DMS53 (cell line): ENCODE measurements at places on chromosomes 4 and X.

GRCh38 chr4:134787315-134787714 is 585.7 kb upstream of the PABPC4L start:
- peak; percentile 30 for DNase-seq

DNA sequence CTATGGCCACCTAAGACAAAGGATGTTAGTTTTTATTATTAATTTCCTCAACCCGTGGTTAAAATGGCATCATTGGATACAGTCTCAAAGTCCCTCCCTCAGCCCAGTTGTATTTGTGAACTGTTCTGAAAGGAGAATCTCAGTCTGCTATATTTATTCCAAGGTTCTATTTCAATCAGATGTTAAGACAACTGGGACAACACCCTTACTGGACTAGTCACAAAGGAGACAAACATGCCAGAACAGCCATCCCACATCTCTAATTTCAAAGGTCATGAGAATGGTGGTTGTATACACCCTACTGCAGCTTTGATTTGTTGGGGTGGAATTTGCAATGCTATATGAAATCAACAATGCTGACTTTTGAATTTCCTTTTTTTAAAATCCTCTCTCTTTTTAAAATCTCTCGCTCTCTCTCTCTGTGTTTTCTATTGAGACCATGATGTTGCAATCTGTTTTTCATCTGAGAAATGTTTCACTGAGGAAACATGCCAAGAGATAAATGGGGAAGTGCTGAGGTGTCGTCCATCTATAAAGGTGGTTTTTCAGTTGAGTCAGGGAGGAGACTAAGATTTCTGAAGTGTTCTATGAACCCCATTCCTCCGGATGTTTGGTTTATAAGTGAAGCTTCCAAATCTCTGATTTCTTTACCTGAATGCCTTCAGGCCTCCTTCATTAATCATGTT is 201.5 kb upstream of the GATB start:
- DNase-seq, result no peak

DNA sequence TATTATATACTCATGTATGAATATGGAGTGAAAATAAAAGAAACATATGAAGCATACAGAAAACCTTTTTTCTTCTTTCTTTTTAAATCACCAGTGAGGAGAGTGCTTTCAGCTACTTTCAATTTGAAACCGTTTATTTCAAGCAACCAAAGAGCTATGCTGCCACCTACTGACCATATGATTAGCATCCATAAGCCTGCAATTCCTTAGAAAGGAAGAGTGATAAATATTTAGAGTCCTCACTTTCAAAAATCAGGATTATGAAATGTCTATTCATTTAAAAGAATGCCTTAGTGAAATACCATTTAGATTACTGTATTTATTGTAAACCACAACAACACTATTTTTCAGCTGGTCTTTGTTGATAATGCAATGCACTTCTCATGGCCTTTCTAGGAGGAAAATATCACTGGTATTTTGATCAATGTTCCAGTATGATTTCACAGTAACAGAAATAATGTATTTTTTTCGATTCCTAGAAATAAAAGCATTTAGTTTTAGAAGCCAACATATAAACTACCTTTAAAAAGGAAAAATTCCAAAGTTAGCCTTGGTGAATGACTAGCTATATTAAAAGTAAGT is 667.6 kb downstream of the PCDH18 start:
- peak; percentile 79 for DNase-seq

- no peak for DNase-seq
These were observed 30.7 kb downstream of the CDKL2 start for GRCh38 chr4:75599647-75600046.

- DNase-seq, result peak; percentile 64
These were observed 194.6 kb upstream of the FTHL17 start for GRCh38 chrX:31266203-31267076.

GRCh38 chr4:23876418-23877089 is 13.3 kb downstream of the PPARGC1A start:
- DNase-seq, result peak; percentile 11

GRCh38 chrX:150573702-150574101 is 5.3 kb downstream of the MTM1 start:
- no peak for DNase-seq

- DNase-seq, result peak; percentile 21
These were observed 86.3 kb downstream of the GPRIN3 start for GRCh38 chr4:89221167-89221867.

DNA sequence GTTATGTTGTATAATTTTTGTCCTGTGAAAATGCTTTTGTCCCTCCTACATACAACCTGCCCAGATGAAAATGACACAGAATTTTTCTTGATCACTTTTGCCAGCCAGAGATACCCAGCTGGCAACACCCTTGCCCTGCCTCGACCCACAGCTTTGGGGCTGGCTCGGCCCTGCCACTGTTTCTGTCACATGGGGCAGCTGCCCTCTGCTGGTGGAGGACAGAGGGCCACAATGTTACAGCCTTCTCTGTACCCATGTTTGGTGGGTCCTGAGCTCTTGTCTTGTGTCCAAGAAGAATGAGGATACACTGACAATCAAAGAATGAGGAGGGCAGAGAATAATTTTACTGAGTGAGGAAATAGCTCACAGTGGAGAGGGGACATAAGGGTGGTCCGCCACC is 31.1 kb downstream of the BMP15 start:
- peak; percentile 20 for DNase-seq

DNA sequence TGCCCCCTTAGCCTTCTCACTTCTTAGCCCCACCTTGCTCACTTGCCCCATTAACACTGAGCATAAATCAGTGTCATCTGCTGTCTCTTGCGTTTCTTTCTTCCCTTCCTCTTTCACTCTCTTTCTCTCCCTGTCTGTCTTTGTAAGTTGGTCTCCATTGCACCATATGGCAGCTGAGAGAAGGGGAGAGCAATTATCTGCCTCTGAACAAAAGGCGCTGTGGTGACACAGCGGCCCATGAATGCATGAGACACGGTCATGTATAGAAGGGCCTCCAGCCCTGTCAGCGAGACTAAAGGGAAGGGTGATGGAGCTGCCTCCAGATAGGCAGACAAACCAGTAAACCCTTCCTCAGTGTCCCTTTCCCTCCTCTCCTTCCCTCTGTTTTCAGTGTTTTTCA is 88.8 kb upstream of the PCDH18 start:
- DNase-seq, result peak; percentile 2

- DNase-seq, result no peak
These were observed 64.2 kb upstream of the NHSL2 start for GRCh38 chrX:71846429-71846828.

GRCh38 chr4:187666697-187667494 is 328.7 kb upstream of the ZFP42 start:
- no peak for DNase-seq

DNA sequence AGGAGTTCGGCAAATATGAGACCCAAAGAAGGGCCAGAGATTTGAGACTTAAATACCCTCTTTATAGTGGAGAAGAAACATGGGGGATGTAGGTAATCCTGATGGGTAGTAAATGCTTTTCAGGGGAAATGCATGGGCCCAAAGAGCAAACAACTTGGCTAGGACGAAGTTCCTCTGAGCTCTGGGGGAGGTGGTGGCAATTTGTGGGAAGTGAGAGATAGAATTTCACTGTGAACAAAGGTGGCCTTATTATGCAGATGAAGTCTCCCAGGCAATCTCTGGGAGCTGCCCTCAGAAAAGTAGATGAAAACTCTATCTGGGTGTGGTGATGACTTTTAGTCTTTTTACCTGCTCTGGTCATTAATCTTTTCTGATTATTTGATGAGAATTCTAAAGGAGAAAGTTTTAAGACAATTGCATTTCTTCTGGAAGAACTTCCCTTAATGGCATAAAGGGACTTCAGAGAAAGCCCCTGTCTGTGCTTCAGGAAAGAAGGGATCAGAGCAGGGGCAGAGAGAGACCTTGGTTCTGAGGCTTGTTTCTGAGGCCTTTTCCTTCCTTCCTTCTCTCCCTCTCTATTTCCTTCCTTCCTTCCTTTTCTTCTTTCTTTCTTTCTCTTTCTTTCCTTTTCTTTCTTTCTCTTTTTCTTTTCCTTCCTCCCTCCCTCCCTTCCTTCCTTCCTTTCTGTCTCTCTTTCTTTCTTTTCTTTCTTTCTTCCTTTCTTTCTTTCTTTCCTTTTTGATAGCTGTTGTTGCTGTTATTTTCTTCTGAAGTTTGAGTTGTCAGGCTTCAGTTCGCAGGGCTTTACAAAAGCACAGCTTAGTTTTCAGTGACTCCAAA is 37.5 kb upstream of the MAOA start:
- DNase-seq, result no peak

DNA sequence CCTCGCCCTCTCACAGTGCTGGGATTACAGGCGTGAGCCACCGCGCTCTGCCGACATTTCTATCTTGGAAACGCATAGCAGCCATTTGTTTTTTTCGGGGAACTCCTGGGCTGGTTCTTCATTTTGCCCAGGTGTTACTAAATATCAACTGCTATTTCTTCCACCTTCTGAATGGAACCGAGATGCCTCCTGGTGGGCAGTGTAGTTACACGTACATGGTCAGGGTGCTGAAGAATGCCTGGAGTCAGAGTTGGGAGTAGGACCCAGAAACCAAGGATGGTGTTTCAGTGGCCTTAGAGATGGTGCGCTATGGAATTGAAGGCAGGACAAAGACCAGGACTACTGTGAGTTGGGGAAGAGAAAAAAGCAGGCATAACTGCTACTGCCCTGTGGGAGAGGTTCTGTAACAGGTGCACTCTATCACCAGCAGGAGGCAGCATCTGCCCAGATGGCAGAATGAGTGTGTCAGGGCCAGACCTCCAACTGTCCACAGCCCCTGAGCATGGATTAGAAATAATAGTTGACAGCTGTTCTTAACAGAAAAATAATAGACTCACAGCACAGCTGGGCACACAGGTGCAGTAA is 81.7 kb downstream of the ZC4H2 start:
- peak; percentile 40 for DNase-seq

DNA sequence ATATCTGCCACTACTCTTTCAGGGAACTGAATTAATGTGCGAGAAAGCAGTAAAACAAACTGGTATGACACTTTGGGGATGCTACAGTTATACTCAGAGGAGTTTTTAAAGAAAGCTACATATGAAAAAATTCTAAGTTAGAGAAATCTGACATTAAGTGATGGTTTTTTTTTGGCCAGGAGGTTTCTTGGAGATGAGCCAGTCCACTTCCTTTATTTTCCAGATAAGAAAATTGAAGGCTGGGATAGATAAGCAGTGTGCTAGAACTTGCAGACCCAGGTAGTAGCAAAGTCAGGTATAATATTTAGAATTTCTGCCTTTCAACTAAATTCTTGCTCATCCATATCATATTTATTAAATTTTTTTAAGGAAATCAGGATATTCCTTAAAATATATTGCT is 106.8 kb downstream of the FAT4 start:
- DNase-seq, result no peak

DNA sequence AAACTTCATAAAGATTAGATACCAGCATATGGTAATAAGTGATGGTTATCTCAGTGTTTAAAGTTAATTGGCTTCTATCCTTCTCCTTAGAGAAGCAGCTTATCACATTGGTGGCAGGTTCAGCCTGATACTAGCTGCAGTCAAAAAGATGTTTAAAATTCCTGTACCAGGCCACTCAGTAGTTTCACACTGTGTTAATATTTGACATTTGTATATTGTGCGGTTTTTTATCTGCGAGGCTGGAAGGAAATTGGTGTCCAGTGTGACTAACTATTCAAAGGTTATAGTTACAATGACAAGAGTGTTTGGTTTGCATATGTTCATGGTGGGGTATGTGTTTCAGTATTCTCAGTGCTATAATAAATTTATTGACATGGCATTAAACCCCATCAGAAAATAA is 27.5 kb upstream of the TBC1D8B start:
- DNase-seq, result no peak

DNA sequence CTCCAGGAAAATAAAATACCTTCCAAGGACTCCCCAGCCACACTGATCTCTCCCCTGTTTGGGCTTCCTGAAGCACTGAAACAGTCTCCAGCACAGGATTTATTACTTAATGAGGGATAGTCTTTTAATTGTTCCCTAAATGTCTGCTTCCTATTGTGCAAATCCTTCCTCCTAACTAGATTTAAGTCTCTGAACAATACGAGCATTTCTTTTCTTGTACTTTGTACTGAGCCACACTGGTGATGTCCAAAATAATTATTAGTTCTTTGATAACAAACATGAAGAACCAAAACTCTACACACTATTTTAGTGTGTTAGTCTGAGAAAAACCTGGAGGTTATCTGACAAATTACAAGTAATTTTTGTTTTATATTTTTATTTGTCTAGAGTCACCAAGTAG is 5.1 kb downstream of the ADGRA3 start:
- no peak for DNase-seq

- no peak for DNase-seq
These were observed 5.5 kb downstream of the MID2 start for GRCh38 chrX:107831071-107831730.
